Hepatocyte (in vitro differentiated cells): ENCODE measurements at places on chromosomes 1 and 21.

GRCh38 chr1:217889401-217889800 is 258.3 kb downstream of the SPATA17 start:
- peak; percentile 30 for DNase-seq

DNA sequence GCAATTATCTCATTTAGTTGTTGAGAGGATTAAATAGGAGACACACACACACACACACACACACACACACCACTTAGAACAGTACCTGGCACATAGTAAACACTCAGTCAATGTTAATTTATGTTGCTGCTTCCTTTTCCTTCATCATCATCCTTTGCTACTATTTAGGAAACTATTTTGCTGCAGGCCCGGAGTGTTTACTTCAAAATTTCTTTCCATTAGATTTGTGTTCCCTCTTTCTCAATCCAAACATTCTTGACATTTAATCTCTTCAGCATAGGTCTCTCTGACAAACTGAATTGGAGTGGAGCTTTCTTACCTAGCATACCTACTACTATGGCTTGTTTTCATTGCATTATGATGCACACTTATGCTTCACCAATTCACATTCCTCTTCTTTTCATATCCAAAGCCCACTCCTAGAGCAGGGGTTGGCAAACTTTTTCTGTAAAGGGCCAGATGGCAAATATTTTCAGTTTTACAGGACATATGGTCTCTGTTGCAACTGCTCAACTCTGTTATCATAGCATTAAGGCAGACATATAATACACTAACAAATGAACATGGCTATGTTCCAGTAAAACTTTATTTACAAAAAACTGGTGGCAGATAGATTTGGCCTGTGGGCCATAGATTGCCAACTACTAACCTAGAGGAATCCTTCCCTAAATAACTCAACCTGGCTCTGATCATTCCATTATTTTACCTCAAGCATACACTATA is 49.5 kb downstream of the SCMH1 start:
- DNase-seq = no peak

GRCh38 chr21:43287111-43287760 is 118.4 kb downstream of the CRYAA start:
- DNase-seq = no peak

- no peak for DNase-seq
Measured at GRCh38 chr1:210260096-210260495, 27.5 kb downstream of the SERTAD4 start.

- no peak for DNase-seq
Measured at GRCh38 chr1:68163220-68163619, 69.1 kb downstream of the WLS start.

DNA sequence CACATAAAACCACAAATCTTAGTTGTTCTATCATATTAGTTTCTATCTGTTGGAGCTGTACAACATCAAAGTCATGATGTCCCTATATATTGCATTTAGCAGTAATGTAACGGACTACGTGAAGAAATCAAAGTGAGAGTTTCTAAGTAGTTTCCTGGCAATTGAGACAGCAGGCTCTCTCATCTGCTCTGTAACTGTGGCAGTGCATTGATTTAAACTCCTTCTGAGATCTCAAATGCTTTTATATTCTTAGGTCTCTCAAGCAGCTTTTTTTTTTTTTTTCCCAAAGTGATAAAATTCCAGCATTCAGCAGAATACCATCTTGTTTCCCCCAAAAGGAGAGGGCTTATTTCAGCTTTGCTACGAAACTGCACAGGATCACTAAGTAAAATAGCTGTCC is 480.1 kb downstream of the PTBP2 start:
- DNase-seq = no peak
